ENCODE measurements at places on chromosomes 16 and 17. TPM values are rescaled to one million over a fixed set of nuclear protein-coding genes. Genes with fewer than 3 reads are reported as not detected.

Gene G6PC1
- total RNA-seq = not detected

DNA sequence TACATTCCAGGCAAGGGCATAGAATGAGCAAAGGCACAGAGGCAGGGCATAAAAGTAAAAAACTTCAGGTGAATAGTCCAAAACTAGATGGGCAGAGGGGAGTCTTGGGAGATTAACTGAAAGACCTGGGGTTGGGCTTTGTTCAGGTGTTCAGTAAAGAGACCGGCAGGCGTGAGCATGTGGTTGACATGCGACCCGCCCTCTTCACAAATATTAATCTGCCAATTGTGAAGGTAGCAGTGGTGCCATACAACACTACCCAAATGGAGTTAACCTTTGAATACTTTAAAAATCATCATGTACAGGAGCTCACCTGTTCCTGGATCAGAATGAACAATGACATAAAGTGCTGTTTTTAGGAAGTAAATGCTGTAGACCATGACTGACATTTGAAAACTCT, 225.5 kb downstream of the LGALS9B start:
- no peak for DNase-seq
- H3K4me3 ChIP-seq = no peak overlapping the region
- H3K27ac ChIP-seq = no peak overlapping the region
- H3K4me1 ChIP-seq = no peaks in the 10 kb centered on the region
- H3K27me3 ChIP-seq = no peaks in the 10 kb centered on the region
- peaks cover 5% of the 10 kb centered on the region for H3K36me3 ChIP-seq

- DNase-seq = no peak
- H3K36me3 ChIP-seq = peaks cover 13% of the 10 kb centered on the region
- H3K27me3 ChIP-seq = no peaks in the 10 kb centered on the region
- no peak overlapping the region for H3K27ac ChIP-seq
Observed at GRCh38 chr17:47918006-47918405, 22.0 kb downstream of the SP2 start.

GRCh38 chr16:77840673-77841501, 52.5 kb downstream of the VAT1L start:
- H3K27me3 ChIP-seq = peaks cover 6% of the 10 kb centered on the region
- no peaks in the 10 kb centered on the region for H3K36me3 ChIP-seq
- H3K4me1 ChIP-seq = no peaks in the 10 kb centered on the region

DNA sequence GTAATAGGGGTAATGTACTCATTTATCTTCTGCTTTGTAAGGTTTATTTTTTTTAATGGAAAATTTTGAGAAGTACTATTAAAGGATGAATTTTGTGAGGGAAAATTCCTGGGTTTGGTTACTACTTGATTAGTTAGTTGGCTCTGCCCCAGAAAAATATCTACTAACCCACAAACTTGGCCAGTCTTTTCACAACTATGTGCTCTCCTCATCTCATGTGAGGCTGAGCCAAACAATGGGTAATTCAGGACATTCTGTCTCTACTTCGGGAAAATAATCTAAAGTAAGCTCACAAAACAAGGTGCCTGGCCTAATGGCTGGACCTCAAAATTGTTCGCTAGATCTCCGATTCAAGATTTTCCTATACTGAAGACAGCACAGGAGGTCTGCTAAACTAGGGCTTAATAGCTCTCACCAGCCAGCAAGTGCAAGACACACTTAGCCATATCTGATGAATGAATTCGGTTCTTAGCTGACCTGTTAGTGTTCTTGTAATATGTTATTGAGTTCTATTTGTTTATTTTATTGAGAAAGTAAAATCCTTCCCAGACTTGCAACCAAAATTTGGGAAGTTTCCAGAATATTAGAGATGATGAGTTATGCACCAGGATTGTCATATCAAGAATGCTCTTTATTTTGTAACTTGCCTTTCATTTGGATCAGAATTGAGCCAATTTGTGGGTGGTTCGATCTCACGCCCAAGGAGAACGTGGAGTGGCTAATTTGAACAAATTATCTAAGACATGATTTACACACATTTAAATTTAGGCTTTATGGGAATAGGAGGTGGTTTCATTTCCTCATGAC, 5.7 kb downstream of the KCNJ16 start:
- no peak for DNase-seq
- no peak overlapping the region for H3K27ac ChIP-seq
- H3K4me1 ChIP-seq = no peaks in the 10 kb centered on the region
- no peaks in the 10 kb centered on the region for H3K27me3 ChIP-seq
- no peak overlapping the region for H3K4me3 ChIP-seq

DNA sequence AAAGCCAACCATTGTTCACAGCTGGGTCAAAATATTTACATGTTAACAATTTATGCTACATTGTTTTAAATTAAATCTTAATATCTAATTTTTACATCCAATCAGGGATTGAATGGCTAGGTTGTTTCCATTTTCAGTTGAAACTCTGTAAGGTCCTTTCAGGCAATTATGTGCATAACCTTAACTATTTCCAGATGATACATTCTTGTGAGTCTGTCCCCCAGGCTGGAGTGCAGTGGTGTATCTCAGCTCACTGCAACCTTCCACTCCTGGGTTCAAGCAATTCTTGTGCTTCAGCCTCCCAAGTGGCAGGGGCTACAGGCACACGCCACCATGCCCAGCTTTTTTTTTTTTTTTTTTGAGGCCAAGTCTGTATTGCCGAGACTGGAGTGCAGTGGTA, 10.4 kb downstream of the CDC42EP4 start:
- no peak overlapping the region for H3K27ac ChIP-seq
- no peaks in the 10 kb centered on the region for H3K36me3 ChIP-seq
- H3K27me3 ChIP-seq = peaks cover 3% of the 10 kb centered on the region
- no peak overlapping the region for H3K4me3 ChIP-seq
- peaks cover 1% of the 10 kb centered on the region for H3K4me1 ChIP-seq

DNA sequence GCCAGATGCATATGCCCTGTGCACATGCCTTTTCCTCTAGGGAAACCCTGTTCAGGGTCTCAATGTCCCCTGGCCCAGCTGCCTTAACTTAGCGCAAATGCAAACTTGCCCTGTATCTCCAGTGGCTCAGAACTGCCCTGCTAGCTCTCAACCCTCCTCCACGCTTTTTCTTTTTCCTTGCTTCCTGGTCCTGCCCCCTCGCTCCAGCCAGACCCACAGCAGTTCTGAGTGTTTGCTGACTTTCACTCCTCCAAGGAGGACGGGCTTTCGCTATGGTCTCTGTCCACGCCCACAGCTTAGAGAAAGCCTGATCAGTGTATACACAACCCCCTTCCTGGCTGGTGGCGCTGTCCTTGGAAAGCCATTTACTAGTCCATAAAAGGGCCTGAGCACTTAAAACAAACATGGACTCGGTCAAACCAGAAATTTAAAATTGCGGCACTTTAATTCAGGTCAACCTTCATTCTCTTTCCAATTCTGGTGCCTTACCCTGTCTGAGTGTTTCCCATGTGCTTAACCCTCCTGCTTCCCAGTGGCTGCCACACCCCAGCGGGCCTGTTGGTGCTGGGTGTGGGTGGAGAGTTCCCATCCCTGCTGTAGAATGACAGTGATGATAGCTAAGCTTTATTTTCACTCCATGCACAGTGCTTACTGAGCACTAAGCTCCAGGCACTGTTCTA, 15.6 kb upstream of the TMEM98 start:
- H3K4me1 ChIP-seq = peaks cover 48% of the 10 kb centered on the region
- H3K27ac ChIP-seq = no peak overlapping the region
- peaks cover 7% of the 10 kb centered on the region for H3K27me3 ChIP-seq
- no peak overlapping the region for H3K4me3 ChIP-seq
- no peaks in the 10 kb centered on the region for H3K36me3 ChIP-seq

GRCh38 chr16:62805221-62805857, 769.1 kb upstream of the CDH8 start:
- no peak for DNase-seq
- H3K36me3 ChIP-seq = no peaks in the 10 kb centered on the region
- no peaks in the 10 kb centered on the region for H3K4me1 ChIP-seq
- H3K4me3 ChIP-seq = no peak overlapping the region

GRCh38 chr16:8924214-8924613, 39.5 kb downstream of the USP7 start:
- H3K27me3 ChIP-seq = no peaks in the 10 kb centered on the region
- H3K4me1 ChIP-seq = peaks cover 67% of the 10 kb centered on the region
- H3K27ac ChIP-seq = peak overlapping the region; percentile 62

Data from activated CD8-positive, alpha-beta memory T cell treated with anti-CD3 and anti-CD28 coated beads, Interleukin-2, amount 10 ng/mL, durations not matched to agents 7 days and 5 days (primary cell).